ENCODE measurements at places on chromosomes 12 and 14.

DNA sequence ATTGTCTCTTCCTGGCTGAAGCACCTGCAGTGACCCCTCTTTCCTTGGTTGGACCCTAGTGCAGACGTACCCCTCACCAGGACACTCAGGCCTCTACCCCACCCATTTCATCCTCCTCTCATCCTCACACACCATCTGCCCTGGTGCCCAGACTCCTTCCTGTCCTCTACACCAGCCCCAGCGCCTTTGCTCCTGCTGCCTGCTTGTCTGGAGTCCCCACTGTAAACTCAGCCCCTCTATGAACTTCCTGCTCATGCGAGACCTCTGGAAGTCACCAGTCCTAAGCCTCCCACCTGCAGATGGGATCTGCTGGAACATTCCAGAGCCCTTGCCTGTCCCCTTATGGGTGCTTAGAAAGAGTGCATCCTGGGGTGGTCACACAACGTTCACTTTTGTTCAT lies 242.5 kb downstream of the ADGRD1 start:
- no peak for DNase-seq

- no peak for DNase-seq
Measured at GRCh38 chr14:93765155-93765554, 23.1 kb downstream of the PRIMA1 start.

DNA sequence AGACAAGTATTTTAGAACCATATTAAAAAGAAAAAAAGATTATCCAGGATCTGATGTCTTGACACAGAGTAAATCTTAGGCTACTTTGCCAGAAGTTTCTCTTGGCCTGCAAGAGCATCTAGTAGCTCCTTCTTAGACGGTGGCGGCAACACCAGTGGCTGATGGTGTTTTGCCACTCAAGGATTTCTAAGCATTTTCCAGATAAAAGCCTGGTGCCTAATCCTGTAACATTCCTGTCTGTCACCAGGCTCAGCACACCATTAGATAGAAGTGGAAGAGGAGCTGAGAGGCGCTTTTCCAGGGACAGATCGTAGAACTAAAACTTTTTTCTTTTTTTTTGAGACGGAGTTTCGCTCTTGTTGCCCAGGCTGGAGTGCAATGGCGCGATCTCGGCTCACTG lies 14.0 kb downstream of the WNT5B start:
- DNase-seq: no peak

DNA sequence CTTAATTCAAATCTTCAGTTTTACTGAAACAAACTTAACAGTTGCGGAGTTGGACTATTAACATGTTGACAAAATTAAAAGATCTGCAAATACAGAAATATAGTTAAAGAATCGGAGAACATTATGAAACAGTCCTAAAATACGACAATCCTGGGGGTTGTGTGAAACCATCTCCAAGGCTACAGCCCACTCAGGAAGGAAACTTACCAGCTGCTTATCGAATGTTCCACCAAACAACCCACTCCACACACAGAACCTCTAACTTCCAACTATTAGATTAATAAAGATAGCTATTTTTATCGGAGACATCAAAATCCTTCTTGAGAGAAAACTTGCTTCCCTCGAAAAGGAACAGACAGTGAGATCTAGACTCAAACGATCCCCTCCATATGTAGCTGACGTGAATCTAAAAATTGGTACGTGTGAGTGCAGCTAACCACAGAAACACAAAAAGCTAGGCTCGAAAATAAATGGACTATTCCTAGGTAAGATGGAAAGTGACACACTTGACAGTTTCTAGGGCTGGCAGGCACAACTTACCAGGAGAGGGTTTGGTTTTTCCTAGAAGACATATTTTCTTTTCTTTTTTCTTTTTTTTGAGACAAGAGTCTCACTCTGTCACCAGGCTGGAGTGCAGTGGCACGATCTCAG lies 12.9 kb downstream of the VPS37B start:
- no peak for DNase-seq

GRCh38 chr14:31837031-31837430 lies 240.1 kb upstream of the ARHGAP5 start:
- no peak for DNase-seq

DNA sequence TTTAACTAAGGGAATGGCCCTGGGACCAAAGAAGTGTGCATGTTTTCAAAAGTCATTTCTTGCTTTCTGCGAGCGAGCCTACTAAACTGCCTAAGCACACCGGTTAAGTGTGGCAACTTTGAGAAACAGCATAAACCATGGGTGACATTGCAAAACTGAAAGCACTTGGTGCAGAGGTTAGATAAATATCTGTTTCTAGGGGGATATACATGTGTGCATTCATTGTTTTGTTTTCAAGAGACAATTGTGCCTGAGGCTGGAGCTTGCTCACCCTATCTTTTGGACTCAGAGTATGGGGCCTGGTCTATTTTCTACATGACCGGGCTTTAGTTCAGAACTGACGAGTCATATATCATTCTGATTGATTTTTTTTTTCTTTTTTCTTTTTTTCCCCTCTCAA lies 923.4 kb downstream of the NRXN3 start:
- DNase-seq: no peak

GRCh38 chr12:16467272-16467671 lies 119.8 kb downstream of the MGST1 start:
- DNase-seq: no peak

- no peak for DNase-seq
Measured at GRCh38 chr14:20768593-20768892, 339 bp downstream of the EDDM3B start.

DNA sequence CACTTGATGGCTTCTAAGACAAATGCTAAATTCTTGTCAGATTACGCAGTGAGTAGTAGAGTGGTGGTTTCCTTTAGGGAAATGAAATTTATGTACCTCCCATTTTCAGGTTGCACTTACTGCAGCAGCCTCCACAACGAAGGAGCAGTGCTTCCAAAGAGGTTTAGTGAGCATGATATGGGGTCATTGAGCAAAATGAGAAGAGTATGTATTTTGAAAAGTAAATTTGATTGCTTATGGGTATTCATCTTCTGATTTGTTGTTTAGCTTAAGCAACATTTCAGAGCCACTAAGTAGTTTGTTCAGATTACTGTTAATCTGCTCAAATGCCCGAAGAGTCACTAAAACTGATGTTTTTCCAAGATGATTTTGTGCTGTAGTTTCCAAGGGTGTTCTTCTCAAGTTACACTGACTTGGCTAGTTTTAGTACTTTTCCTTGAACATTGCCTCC lies 493.6 kb downstream of the PCNX1 start:
- DNase-seq: no peak

DNA sequence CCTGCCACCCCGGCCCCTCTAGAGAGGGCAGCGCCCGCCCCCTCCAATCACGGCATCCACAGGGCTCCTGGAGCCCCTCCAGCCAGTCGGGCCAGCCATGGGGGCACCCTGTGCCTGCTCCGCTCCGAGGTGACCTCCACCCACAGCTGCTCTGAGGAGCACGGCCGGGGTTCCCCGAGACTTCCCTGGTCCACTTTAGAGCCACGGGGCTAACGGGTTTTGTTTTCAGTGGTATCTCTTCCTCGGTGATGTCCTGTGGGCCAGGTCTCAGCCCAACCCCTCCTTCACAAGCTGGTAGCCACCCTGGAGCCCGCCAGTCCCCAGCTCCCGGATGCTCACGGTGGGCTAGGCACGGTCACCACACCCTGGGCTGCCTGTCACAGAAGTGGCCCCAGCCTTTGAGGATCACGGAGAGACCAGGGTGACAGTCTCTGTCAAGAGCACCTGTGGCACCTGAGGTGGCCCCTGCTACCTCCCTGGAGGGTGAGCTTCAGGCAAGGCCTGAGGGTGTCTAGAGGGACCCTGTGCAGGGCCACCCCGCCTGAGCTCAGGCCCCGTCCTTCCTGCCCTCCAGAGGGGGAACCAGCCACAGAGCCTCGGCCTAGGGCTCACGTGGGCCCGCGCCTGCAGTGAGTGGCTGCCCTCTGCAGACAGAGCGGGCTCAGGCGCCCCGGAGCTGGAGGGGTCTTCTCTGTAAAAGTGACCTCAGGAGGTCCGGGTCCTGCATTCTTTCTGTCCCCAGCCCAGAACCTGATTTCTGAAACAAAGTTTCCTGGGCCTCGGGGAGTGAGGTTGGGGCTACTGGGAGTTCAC lies 146.0 kb upstream of the C14orf180 start:
- DNase-seq: no peak

DNA sequence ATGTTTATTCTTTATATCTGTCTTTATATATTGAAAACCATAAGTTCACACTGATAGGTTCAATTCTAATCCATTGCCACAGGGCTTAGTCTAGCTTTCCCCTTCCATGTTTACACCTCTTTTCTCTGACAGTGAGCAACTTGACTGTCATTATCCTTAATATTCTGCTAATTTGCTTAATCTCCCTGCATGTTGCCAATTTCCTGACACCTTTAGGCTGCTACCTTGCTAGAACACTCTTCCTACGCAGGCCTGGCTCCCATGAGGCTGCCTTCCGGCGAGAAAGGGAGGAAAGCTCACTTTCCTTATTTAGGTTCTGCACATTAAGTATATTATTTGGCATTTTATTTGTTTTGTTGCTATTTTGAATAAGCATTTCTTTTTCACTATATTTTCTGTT lies 12.8 kb upstream of the FRS2 start:
- no peak for DNase-seq

- no peak for DNase-seq
Measured at GRCh38 chr14:64870160-64870559, 9.5 kb downstream of the SPTB start.

- DNase-seq: no peak
Measured at GRCh38 chr12:121724925-121725324, 12.4 kb downstream of the TMEM120B start.

- peak; percentile 28 for DNase-seq
Measured at GRCh38 chr14:47626151-47627035, 49.0 kb downstream of the MDGA2 start.

- no peak for DNase-seq
Measured at GRCh38 chr14:71355324-71356201, 448.3 kb downstream of the PCNX1 start.

DNA sequence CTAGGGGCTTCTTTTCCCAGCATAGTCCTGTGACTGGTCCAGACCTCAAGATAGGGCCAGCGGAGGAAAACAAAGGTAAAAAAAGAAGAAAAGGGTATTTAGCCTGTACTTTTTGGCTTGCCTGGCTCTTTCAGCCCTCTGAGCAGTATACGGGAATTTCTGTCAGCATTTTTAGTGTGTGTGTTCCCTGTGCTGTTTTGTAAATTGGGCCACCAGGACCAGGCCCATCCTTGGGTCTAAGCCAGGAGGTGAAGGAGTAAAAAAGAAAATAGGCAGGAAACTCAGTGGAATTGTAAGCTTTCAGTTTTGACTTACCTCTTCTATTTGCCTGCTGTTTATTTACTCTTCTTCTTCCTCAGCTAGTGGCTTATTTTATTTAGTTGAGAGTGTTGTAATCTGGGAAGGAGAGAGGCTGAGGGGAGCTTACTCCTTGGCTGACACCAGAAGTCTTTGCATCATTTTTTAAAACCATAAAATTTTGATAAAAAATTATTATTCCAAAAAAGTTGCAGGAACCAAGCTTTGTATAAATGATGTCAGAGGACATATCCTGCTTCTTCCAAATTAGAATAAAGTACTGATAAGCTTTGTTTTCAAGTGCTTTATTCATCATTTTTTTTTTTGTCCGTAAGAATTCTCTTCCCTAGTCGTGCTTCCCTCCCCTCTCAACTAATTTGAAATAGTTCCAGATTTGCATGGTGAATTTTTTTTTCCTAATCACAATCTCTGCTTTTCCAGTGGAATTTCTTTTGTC lies 63.7 kb downstream of the DIP2B start:
- no peak for DNase-seq

DNA sequence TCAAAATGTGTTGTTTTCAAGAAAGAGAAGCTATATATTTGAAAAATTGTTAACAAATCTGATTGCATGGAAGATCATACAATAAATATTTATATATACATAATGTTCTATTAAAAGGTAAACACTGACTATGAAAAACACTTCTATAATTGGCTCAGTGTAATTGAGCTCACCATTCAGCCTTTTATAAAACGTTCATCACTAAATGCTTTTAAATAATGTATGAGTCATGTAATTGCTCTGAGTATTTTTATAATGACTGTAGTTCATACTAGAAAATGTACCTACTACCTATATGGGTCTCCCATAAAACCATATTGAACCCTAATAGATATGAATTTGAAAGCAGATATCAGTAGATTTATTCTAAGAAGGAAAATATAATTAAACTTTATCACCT lies 240.4 kb upstream of the MGAT4C start:
- DNase-seq: no peak

- DNase-seq: no peak
Measured at GRCh38 chr14:86179980-86180379, 650.0 kb downstream of the FLRT2 start.

GRCh38 chr14:37272569-37272968 lies 74.8 kb downstream of the MIPOL1 start:
- DNase-seq: no peak

DNA sequence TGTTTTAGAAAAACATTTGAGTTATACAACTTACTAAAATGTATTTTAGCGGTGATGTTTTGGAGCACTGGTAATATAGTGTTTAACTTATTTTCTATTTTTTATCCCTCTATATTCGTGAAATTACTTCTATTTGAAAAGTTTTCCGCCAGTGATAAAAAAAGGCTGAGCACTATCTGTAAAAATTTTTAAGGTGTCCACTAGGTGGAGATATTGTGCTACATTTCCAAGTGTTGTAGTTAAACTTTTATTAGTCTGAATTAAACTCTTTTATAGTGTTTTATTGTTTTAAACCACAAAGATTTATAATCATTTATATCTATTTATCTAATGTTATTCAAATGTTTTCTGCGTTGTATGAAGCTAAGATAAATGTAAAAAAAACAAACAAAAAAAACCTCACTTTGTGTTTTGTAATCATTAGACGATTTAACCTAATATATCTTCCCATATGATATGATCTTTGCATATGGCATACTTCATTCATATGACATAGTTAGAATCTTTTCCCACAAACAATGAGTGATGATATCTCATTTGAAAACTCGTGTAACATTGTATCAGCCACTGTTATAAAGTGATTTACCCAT lies 11.8 kb downstream of the ALG10B start:
- DNase-seq: no peak

DNA sequence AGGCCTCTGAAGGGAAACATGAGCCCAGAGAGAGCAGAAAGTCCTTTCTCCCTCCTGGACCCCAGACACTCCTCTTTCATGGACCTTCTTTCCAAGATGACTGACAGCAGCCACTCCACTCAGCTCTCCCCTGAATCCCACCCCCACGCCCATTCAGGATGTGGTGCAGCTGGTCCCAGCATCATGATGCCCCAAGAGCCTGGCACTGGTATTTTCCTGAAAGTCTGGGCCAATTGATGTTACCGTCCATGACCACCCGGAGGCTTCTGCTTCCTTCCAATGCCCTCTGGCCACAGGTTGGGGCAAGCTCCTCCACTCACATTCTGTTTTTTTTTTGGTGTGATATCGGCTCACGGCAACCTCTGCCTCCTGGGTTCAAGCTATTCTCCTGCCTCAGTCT lies 112.6 kb downstream of the CALM1 start:
- no peak for DNase-seq

- DNase-seq: no peak
Measured at GRCh38 chr12:47843226-47843980, 23.7 kb upstream of the HDAC7 start.

GRCh38 chr12:88947486-88948043 lies 367.3 kb upstream of the KITLG start:
- no peak for DNase-seq

GRCh38 chr12:89947437-89948270 lies 239.0 kb upstream of the ATP2B1 start:
- no peak for DNase-seq

- DNase-seq: no peak
Measured at GRCh38 chr14:89654998-89655397, 238.0 kb upstream of the FOXN3 start.
